ENCODE measurements at places on chromosomes 12 and 14.

DNA sequence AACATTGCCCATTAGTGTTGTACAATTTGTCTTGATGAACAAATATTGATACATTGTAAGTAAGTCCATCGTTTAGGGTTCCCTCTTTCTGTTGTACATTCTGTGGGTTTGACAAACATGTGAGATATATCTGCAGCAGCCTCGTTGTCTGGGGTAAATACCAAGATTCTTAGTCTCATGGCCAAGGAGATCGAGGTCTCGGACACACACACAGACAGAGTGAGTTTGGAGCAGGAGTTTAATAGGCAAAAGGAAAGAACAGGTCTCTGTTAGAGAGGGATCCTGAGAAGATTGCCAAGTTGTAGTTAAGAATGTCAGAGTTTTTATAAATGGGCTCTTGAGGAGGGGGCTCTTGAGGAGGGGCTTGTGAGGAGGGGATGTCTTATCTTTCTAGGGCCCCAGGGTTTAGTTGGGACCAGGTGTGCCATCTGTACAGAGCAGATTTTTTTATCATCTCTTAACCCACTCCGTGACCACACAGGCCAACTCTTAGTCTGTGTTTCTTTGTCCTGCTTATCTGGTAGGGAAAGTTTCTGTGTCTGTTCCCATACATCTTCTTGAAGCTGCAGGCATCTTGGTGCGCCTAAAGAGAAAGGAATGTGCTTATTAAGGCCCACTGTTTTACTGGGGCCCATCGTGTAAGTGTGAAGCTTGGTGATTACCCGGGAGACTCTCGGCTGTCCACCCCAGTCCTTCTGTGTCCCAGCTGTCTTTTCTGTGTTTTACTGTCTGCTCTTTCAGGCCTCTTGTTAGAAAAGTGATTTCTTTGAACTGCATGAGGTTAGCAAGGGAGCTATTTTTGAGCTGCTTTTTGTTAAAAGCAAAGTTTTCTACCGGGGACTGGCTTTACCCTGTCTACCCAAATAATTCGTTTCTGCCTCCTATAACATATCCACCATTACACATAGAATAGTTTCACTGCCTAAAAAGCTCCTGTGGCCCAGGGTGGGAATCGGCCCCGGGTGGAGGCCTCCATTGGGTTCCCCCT is 22.4 kb upstream of the CLEC2D start:
- DNase-seq, result peak; percentile 52

GRCh38 chr14:62532181-62532580 is 513.1 kb downstream of the KCNH5 start:
- DNase-seq, result no peak

DNA sequence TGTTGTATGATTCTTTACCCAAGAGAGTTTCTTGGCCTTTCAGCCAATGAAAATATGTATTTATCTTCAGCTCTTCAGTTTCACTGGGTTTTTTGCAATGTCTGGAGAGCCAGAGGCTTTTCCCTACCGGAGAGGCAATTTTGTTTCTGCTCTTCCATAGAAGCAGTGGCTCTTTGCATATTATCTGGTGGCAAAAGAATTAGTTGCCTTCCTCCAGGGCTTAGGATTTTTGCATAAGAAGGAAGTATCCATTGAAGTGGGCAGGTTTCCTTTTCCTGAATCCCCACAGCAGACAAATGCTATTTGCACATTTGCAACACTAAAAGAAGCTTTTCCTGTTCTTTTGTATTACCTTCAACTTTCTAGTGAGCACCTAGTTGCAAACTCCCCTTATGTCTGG is 75.2 kb downstream of the NTS start:
- no peak for DNase-seq

DNA sequence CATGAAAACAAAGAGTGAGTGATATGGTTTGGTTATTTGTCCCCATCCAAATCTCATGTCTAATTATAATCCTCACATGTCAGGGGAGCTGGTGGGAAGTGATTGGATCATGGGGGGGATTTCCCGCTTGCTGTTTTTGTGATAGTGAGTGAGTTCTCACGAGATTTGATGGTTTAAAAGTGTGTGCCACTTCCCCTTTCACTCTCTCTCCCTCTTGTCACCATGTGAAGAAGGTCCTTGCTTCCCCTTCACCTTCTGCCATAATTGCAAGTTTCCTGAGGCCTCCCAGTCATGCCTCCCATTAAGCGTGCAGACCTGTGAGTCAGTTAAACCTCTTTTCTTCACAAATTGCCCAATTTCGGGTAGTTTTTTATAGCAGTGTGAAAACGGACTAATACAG is 2.1 kb upstream of the ATXN7L3B start:
- no peak for DNase-seq

DNA sequence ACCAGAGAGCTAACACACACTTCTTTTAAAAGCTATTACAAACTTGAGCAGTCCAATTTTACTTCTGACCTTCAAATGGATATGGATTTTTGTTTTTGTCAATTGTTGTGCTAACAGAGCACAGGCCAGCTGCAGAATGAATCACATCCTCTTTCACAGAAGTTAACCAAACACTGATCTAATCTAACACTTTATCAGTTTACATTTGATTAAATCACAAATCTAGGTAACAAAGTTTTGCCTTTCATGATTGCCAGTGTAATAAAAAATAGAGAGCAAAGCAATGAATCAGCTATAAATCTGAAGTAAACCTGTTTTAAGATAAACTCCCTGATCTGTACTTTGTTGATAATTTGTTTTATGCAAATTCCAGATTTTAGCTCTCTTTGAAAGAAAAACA is 273.1 kb upstream of the RGS6 start:
- DNase-seq, result no peak

GRCh38 chr12:86914721-86915120 is 658.5 kb upstream of the MGAT4C start:
- peak; percentile 43 for DNase-seq

GRCh38 chr12:27463511-27464219 is 17.1 kb downstream of the SMCO2 start:
- DNase-seq, result no peak

- peak; percentile 40 for DNase-seq
Measured at GRCh38 chr12:45477526-45477925, 252.0 kb upstream of the ARID2 start.

DNA sequence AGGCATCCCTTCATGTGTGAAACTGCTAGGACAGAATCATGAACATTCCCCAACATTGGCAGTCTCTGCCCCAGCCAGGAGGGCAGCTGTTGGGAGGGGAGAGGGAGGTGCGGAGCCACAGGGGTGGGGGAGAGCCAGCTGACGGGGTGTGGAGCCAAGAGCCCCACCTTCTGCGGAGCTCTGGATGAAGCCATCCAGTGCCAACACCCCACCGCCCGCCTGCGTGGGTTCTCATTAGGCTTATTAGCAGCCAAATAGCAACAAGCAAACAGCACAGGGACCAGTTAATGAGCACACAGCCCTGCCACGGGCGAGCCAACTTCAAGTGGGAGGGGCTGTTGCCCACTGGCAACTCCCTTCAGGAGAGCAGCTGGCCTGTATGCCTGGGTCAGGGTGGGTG is 12.1 kb downstream of the LTBP2 start:
- DNase-seq, result no peak

DNA sequence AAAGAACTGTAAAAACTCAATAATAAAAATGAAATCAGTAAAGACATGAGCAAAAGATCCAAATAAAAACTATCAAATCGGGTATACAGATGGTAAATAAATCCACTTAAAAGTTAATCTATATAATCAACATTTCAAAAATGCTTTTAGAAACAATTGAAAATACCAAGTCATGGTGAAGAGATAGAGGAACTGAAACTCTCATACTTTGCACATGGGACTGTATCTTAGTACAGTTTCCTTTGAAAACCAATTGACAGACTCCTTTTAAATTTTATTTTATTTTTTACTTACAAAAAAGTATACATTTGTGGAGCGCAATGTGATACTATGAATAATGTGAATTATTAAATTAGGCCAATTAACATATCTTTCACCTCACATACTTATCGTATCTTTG is 98.6 kb upstream of the FAR2 start:
- DNase-seq, result no peak

GRCh38 chr14:61329478-61330051 is 8.2 kb downstream of the PRKCH start:
- DNase-seq, result no peak

GRCh38 chr12:54258201-54258681 is 21.7 kb downstream of the CBX5 start:
- peak; percentile 93 for DNase-seq

- peak; percentile 4 for DNase-seq
Measured at GRCh38 chr12:112503512-112503911, 84.8 kb downstream of the PTPN11 start.

- DNase-seq, result no peak
Measured at GRCh38 chr12:42128888-42129287, 15.8 kb downstream of the GXYLT1 start.

DNA sequence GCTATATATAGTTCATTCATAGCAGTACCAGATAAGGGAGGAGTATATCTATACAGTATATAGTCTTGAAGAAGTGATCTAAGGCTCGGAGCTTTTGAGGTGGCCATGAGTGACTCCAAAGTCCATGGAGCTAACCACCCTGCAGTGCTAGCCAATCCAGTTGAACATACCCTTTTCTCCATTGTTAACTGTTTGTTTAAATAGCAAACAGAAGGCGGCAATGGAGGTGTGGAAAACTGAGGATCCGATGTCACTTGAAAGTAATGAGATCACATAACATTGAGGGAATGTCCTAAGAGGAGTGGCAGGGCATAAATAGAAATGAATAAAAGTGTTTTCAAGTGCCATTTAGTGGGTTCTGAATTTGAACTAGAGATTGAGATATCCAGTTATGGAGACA is 12.4 kb upstream of the SNAPC1 start:
- peak; percentile 39 for DNase-seq

DNA sequence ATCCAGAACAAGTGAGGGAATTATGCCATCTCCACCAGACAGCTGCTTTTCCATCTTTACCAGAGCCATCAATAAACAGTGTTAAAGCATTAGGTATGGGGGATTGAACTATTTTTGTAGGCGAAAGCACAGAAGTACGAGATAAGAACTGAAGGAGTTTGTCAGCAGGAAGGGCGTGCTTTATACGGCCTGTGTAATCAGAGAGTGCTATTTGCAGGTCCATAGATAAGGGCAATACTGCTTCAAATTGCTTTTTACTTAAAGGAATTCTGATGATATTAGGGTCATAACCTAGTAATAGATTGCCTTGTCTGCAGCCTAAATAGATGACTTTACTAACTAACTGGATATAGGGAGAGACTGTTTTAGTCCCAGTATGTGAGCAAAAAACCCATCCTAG is 20.3 kb upstream of the CLEC4E start:
- DNase-seq, result no peak

DNA sequence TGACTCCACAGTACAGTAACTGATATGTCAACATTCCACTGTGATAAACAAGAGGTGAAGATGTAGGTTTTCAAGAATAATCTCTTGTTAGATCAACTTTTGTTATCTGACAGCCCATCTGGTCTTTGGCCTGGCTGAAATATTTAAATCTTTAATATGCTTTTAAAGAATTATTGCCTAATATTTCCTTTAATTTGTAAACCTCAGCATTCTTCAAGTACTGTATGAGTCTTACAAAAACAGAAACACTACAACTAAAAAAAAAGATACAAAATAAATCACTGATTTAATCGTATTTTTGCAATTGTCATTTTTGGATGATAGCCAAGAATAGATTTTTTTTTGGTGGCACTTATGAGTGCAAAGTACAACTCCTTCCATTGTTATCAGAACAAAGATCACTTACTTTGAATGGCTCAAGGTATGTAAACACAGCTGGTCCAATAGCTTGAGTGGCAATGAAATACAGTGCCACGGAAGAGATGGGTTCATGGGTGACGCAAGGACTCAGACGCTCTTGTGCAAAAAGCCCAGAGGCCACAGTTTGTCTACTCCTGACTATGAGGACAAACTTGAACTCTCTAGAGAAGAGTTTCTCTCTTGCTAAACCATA is 109.5 kb downstream of the PAX9 start:
- no peak for DNase-seq

DNA sequence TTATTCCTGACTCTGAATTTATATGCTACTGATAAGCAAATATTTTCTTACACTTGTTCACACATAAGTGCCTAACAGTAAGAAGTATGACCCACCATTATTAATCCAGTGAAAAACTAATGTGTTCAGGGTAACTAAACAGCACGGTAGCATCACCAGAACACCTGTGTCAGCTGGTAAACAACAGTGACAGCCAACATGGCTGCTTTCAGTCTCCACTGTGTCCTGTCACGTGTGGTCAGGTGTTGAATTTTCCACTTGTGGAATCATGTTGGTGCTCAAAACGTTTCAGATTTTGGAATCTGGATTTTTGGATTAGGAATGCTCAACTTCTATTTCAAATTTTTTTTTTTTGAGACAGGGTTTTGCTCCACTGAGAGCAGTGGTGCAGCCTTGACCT is 14.3 kb upstream of the ATP23 start:
- DNase-seq, result no peak

DNA sequence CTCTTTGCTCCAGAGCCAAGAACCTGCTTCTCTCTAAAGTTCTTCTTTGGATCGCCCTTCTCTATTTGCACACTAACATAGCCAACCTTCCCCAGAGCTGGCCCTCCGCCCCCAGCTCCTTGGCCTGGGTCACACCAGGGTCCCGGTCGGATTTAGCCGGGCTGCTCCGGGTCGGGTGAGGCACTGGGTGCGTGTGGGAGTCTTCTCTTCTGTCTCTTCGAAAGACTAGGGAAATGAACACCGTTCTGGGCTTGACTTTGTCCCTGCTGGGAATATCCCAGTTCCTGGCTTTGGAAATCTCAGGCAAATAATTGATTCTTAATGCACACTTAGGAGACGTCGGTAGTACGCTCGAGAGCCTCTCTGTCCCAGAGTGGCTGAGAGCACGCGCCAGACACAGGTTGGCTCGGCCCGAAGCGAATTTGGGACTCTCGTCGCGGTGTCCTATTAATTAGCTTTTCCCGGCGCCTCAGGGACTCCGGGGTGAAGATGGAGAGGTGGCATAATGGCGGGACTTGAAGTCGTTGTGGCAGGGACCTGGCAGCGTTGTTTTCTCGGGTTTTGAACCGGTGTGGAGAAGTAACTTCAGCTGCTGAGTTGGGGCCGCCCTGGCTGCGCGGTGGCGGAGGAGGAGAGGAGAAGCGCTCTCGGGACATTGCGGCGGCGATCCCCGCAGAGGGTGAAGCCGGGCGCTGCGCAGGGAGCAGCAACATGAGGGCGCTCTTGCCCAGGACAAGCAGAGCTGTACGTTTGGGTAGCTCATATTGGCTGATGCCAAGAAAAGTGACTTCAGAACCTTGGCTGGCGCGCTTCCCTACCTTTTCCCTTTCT is 7.5 kb downstream of the FOXG1 start:
- no peak for DNase-seq

GRCh38 chr12:120970310-120970709 is 8.0 kb upstream of the HNF1A start:
- no peak for DNase-seq

- peak; percentile 91 for DNase-seq
Measured at GRCh38 chr12:120356567-120357030, 12.4 kb downstream of the MSI1 start.

GRCh38 chr14:85625925-85626585 is 96.1 kb downstream of the FLRT2 start:
- no peak for DNase-seq

GRCh38 chr14:91599994-91600393 is 89.9 kb upstream of the PPP4R3A start:
- no peak for DNase-seq

DNA sequence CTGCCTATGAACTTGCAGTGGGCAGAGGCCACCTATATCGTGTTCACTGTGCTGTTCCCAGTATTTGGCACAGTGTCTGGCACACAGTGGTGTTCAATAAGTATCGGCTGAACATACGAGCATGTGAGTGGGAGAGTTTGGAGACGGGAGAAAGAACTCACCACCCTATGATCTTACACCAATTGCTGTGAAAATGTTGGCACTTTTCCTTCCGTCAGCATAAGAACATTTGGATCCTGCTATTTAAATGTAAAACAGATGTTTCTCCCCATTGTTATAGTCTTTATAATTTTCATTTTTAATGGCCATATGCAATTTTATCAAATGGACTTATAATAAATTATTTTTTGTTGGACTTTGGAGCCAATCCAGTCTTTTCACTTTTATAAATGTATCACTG is 144.4 kb downstream of the EFCAB11 start:
- no peak for DNase-seq

Measured in fibroblast of skin of back (primary cell).